GM10248 (cell line): ENCODE measurements at places on chromosomes 4 and X.
A peak's percentile ranks its signal among the peaks of the same experiment; 100 is the strongest.

GRCh38 chr4:94700298-94700697 is 57.5 kb upstream of the BMPR1B start:
- no peak for DNase-seq

DNA sequence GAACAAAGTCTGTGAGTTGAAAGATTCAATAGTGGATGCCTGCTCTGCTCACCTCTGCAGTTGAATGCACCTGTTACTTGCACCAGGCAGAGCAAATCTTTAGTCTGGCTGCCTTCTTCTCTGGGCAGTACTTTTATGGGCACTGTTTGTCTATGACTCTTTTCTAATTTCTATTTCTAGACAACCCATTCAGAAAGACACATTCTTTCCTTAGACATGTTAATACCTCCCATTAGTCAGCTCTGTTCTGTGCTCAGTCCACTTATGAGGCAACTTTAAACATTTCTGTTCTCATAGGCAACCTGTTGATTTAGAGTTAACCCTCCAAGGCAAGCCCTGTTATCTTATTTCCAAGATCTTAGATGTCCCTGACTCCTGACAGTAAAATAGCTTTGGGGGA is 108.9 kb downstream of the SYNPO2 start:
- DNase-seq = no peak

- DNase-seq = peak; percentile 40
These were observed 3.1 kb downstream of the JADE1 start for GRCh38 chr4:128812442-128813235.

DNA sequence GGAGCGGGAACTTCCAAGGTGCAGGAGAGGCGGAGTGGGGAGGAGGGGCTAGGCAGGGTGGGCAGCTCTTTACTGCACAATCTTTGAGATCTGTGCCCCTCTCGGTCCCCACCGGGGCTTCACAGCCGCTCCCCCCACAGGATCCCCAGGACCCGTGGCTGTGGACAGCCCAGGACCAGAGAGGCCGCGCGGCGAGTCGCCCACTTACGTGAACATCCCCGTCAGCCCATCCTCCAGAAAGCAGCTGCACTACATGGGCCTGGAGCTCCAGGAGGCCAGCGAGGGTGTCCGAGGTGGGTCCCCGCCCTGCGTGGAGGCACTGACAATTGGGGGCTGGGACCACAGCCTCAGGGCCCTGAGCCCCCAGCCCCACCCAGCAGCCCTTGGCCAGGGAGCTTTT is 32.1 kb downstream of the LRPAP1 start:
- no peak for DNase-seq

DNA sequence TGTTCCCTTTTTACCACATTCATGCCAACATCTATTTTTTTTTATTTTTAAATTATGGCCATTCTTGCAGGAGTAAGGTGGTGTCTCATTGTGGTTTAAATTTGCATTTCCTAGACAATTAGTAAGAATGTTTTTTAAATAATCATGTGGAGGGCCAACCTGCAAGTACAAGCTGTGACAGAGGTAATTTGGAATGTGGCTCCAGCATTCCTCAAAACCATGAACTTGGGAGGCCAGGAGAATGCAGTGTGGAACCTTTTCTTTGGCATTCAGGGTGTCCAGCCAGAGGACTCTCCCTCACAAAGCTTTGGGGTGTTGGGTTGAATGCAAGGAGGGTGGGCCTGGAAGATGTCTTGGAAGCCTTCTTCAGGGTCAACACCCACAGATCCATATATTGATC is 7.3 kb upstream of the TMEM185A start:
- no peak for DNase-seq

GRCh38 chr4:153465615-153466080 is 512 bp upstream of the TMEM131L start:
- peak; percentile 37 for DNase-seq

- no peak for DNase-seq
These were observed 49.9 kb upstream of the TEX13D start for GRCh38 chrX:124282580-124282979.

DNA sequence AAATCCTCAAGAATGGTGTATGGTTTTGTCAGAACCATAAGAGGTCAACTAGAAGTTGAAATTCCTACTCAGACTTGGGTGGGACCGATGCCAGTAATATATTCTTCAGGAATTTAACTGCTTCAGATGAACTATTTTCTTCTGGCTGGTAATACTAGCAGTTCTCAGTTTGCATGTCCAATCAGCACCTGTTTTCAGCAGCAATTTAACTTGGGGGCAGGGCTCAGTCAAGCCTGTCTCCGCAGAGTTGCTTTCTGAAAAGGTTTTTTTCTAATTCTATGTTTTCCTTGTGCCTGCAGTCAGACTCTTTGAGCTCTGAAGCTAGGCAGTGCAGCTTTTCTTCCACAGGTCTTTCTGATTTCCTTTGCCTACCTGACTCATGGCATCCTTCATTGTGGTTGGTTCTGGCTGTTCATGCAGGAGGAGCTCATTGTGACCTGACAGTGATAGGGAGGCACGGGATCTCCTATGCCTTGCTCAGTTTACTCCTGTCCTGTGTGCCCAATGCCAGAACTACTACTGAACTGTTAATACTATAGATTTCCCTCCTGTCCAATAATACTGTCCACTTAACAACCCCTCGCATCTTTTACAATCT is 17.3 kb upstream of the FMR1 start:
- DNase-seq = no peak

DNA sequence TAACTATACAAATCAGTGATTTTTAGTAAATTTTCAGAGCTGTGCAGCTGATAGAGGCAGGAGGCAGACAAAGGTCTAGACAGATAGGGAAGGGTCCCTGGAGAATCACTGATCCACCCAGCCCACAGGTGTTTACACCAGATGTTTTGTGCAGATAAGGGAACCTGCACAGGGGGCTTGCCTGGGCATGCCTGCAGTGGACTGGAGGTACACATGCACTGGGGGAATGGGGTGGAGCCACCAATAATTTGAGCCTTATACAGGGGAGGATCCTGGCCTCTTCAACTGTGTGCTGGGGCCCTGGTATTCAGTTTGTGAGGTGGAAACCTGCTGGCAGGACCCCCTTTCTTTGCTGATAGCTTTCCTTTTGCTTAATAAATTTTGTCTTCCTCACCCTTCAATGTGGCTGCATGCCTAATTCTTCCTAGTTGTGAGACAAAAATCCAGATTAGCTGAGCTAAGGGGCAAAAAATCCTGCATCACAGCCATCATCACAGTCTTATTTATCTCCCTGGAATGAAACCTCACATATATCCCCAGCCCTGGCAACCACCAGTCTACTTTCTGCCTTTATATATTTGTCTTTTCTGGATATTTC is 102.8 kb downstream of the KDM6A start:
- DNase-seq = no peak

DNA sequence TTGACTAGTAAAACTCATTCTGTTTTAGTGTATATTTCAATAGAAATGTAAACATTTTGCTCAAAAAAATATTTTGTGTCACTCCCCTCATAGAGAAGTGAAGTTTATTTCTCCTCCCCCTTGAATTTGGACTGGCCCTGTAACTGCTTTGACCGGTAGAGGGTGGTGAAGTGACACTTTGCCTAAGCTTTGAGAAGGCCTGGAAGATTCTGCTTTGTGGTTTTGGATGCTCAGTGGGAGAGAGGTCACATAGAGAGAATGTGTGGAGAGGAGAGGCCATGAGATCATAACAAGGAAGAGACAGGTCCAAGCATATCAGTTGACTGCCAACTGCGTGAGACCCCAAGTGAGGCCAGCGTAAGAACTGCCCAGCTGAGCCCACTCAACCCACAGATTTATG is 19.1 kb upstream of the ARX start:
- no peak for DNase-seq

DNA sequence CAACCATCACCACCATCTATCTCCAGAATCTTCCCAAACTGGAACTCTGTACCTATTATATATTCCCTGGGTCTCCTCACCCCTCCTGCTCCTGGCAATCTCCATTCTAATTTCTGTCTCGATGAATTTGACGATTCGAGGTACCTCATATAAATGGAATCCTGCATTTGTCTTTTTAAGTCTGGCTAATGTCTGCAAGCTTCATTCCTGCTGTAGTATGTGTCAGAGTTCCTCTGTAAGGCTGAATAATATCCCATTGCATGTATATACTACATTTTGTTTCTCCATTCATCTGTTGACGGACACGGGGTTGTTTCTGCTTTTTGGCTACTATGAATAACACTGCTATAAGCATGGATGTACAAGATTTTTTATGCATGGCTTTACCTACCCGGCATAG is 19.5 kb downstream of the PRKG2 start:
- no peak for DNase-seq

DNA sequence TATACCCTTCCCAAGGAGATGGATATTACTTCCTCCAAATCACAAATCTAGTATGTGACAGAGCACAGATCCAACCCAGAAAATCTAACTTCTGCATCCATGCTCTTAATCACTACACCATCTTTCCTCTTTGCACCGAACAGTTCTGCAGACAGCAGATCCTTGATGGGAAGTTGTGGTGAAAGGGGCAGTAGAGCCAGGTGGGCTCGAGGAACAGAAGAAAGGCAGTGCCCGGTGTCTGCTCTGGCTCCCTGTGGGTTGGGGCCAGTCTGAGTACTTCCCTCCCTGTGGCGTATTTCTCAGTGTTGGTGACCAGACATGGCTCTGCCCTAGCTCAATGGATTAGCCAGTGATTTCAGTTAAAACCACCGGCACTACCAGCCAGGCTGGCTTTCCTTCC is 15.3 kb downstream of the HOPX start:
- DNase-seq = no peak

- no peak for DNase-seq
These were observed 47.4 kb downstream of the HAUS3 start for GRCh38 chr4:2194496-2194895.

DNA sequence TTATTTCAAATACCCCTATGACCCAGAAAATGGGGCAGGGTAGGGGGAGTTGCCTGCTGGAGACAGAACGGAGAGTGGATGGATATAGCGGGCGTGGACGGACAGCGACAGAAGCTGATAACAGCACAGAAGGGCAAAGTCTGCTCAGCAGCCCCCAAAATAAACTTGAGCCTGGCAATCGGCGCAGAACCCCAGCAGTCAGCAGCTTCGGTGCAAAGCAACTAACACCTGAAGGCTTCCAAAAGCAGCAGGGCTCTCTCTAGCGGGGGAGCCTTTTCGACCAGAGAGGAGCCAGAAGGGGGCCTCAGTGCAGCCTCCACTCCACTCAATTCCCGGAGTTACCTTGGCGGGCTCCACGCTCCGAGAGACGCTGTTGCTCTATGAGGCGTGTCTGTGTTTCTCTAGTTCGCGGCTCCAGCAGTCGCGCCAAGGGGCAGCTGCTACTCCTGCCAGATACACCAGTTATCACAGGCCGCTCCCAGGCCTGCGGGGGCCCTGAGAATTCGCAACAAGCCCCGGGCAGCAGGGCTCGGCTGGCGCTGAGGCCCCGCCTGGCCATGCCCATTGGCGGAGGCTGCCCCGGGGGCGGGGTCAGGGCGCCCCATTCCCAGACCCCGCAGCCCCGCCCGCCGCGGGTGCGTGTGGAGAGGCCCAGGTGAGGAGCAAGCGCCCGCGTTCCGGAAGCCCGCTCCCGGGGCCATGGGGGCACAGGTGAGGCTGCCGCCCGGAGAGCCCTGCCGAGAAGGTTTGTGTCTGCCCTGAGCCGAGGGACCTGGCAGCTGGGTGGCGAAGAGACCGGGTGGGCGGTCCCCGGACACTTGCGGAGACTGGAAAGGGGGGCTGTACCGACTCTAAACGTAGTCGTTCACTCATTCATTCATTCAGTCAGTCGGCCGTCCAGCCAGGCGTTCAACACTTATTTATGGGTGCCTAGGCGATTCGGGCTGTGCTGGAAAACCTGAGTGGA is at the start of the genes CNGA1 and NIPAL1:
CNGA1 (minus strand) TSS at position 541 of the 967 bp plus-strand sequence. CDS start 63,992 bp downstream, outside the sequence.
NIPAL1 (plus strand) TSS at position 632 of the 967 bp plus-strand sequence; CDS start at position 700, 68 bp downstream.
- DNase-seq = peak; percentile 88

- no peak for DNase-seq
These were observed 84.8 kb downstream of the PHEX start for GRCh38 chrX:22116605-22117546.

- DNase-seq = no peak
These were observed 10.5 kb upstream of the ENPP6 start for GRCh38 chr4:184228056-184228705.

GRCh38 chr4:128355305-128355704 is 67.7 kb upstream of the PGRMC2 start:
- DNase-seq = no peak

DNA sequence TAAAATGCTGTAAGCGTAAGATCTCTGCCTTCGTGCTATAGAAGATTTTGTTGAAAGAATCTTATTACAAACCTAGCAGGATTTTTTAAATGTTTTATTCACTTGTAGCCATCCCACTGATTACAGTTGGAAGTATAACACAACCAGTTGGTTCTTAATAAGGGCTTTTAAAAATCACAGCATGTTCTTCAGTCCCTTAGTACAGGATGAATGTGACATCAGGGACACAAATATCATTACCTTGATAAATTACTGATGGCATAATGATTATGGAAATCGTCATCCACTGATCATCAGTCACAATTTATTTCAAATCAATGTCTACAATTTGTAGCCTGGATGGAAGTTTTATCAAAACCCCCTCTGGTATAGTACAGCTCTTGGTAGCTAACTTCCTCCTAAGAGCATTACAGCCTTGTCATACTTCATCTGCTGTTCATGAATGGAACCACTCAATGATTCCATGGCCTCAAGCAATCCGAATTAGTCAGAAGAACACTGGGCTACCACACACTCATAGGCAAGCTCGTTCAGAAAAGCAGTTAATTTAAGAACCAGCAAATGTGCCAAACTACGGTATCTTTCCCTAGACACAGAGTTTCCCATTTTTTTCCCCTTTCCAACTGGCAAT is 389.2 kb upstream of the TENM3 start:
- DNase-seq = no peak

- no peak for DNase-seq
These were observed 47.4 kb upstream of the VEGFC start for GRCh38 chr4:176840166-176840565.

DNA sequence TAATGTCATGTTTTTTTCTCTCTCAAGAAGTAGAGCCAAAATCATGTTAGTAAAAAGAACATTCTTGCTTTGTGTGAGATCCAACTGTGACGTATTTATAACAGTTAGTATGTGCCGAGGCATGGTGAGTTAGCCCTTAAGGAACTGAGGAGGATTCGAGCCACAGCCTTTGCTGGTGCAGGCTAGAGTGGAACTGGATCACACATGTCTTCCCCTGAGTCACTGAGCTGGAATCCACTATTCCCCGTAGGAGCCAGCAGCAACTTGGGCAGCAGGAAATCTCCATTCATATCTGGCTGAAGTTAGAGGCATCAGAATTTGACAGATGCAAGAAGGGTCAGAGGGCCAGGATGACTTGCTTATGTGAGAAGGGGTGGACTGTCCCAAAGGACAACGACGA is 144.6 kb upstream of the KIT start:
- no peak for DNase-seq

- no peak for DNase-seq
These were observed 5.6 kb downstream of the USP53 start for GRCh38 chr4:119218093-119218492.

DNA sequence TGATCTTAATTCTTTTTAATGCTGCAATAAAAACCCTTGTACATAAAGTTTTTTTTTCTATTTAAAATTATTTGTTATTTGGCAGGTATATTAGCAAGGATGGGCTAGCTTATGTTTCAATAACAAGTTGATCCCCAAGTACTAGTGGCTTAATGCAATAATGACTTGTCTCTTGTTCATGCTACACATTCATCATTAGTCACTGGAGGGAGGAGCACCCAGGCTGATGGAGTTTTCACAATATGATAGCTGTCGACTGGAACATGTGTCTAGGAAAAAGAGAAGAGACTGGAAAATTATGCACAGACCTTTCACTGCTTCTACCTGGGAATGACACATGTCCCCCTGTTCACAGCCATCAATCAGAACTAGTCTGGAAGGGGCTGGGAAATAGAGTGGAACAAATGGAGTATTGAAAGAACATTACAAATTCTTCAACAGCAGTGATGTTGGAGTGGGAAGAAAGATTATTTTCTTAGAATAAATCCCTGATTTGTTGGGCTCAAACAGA is 387.9 kb upstream of the RPS6KA3 start:
- DNase-seq = no peak

- DNase-seq = no peak
These were observed 4.1 kb upstream of the GPC3 start for GRCh38 chrX:133989490-133989889.
